Stimulated activated CD4-positive, alpha-beta T cell treated with anti-CD3 and anti-CD28 coated beads, Interleukin-4, amount 100 ng/mL, for 24 hours (primary cell): ENCODE measurements at places on chromosomes 2 and 18.

- DNase-seq, result no peak
Measured at GRCh38 chr2:66724241-66724640, 289.3 kb downstream of the MEIS1 start.

DNA sequence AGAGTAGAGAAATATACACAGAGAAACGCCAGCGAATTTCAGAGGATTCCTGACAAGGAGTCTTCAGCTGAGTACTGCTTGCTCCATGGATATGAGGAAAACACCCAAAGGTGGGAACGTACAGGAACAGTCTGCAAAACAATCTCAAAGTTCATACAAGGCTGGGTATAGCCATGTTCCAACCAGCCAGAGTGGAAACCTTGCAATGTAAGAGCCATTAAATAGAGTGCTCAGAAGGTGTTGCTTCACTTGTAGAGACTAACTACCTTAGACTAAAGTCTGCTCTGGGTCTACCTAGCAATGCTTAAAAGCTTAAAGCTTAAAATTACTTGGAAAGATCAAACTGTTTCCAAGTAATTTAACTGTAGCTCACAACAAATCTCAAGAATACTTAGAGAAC lies 6.0 kb downstream of the FANCL start:
- no peak for DNase-seq

- peak; percentile 77 for DNase-seq
Measured at GRCh38 chr2:203830304-203831055, 37.1 kb upstream of the CTLA4 start.

- DNase-seq, result no peak
Measured at GRCh38 chr2:160726046-160726445, 232.4 kb upstream of the RBMS1 start.

- DNase-seq, result no peak
Measured at GRCh38 chr2:82879803-82880202, 1579.3 kb downstream of the SUCLG1 start.

- DNase-seq, result no peak
Measured at GRCh38 chr2:73917696-73918207, 8.9 kb upstream of the DGUOK start.

GRCh38 chr2:37985333-37985732 lies 60.2 kb downstream of the RMDN2 start:
- DNase-seq, result no peak

DNA sequence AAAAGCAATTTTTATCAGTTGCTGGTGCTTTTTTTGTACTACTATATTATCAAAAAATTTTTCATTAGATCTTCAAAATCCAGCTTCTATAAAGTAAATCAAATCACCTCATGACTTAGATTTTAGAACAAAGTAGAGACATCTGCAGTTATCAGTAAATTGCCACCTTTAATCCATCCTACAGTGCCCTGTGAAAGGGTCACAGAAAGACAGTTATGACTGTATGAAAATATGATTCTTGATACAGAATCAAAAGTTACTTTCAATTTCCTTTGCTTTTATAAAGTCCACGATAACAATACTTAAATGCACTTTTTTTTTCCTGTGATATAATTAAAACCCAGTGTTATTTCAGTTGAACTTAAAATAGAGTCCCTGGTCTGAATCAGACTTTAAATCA lies 61.4 kb downstream of the PRPF40A start:
- DNase-seq, result no peak

- no peak for DNase-seq
Measured at GRCh38 chr2:195406886-195407603, 250.0 kb upstream of the SLC39A10 start.

GRCh38 chr2:23859983-23860382 lies 66.9 kb downstream of the ATAD2B start:
- DNase-seq, result no peak

GRCh38 chr18:1408376-1408775 lies 503.7 kb downstream of the ADCYAP1 start:
- no peak for DNase-seq

GRCh38 chr18:56235071-56235470 lies 403.3 kb downstream of the TXNL1 start:
- no peak for DNase-seq

DNA sequence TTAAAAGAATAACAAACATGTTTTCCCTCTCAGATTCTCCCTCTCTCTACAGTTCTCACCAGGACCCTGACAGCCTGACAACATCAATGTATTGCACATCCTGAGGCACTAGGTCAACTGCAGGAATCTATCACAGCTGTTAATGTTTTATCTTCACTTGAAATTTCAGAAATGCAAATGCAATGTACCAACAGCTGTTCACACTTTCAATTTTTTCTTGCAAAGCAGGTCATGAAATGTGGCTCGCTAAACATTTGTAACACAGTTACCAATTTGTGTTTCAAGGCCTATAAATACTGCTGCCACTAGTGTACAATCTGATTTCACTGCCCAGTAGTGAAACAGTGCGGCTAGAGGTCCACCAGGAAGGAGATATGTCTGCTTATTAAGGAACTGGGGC lies 147.8 kb downstream of the EXOC6B start:
- DNase-seq, result no peak

- DNase-seq, result no peak
Measured at GRCh38 chr18:69567813-69568488, 167.3 kb downstream of the DOK6 start.

GRCh38 chr2:100178085-100178788 lies 35.8 kb upstream of the AFF3 start:
- DNase-seq, result peak; percentile 19

DNA sequence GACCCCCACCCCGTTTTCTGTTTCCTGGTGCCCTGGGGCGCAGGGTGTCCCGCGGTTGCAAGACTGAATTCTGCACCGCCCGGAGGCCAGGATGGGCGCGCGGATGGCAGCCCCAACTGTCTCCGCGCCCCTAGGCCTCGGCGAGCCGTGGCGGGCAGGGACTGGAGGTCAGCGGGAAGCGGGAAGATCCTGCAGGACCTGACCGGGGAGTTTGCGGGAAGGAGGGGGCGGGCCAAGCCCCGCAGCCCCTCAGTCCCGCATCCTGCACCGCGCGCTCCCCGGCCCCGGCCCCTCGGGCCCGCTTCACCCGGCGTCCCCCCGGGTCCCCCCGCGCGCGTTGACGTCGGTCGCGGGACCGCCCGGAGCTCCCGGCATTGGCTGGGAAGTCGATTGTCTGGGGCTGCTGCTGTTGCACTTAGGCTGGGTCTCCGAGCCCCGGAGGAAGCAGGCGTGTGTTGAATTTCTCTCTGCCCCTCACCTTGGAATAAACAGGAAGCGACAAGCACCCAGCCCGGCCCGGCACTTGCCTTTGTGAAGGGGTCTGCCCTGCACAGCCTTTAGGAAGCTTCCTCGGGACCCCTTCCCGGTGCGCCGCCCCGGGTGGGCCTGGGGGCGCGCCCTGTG lies at the start of gene LDLRAD4:
TSS of gene LDLRAD4 (plus strand) at position 393 of the 624 bp plus-strand sequence.
- peak; percentile 23 for DNase-seq

DNA sequence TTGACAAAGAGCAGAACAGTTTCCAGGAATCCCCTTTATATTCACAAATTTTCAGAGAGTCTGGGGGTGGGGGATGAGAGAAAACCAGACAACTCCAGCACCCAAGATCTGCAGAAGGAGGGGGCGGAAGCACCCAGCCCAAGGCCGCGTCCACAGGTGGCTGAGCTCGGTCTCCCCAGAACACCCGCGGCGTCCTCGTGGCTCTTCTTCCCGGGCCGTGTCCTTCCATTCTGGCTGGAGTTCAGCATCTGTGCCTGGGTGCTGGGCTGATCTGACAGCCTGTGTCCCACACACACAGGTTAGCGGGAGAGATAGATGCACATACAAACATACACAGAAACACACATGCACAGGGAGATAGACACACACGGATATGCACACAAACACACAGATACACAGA lies 455.8 kb upstream of the SALL3 start:
- no peak for DNase-seq

DNA sequence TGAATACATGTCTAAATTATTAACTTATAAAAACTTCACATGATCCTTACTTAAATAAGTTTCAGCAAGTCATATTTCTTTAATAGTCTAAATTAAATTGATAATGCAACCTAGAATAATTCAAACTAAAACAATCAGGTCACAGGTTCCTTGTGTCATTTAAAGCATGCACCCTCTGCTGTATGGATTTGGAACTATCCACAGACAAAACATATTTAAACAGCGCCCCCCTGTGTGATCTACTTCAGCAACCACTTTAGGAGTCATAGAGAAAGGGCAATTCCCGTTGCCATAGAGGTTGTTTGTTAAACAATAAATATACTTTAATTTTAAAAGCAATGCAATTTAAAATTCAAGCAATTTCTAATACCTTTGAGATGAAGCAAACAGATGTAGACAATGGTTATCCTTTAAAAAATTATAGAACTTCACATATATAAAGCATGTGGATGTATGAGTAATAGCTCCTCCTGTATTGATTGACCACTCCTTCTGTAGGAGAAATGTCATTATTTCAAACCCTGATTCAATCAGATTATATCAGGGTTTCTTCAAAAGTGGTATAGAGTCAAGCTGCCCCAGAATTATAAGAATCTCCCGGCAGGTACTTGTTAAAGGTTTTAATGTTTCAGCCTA lies 21.2 kb downstream of the GRB14 start:
- DNase-seq, result no peak

- DNase-seq, result no peak
Measured at GRCh38 chr2:227990937-227991336, 119.5 kb downstream of the DAW1 start.

DNA sequence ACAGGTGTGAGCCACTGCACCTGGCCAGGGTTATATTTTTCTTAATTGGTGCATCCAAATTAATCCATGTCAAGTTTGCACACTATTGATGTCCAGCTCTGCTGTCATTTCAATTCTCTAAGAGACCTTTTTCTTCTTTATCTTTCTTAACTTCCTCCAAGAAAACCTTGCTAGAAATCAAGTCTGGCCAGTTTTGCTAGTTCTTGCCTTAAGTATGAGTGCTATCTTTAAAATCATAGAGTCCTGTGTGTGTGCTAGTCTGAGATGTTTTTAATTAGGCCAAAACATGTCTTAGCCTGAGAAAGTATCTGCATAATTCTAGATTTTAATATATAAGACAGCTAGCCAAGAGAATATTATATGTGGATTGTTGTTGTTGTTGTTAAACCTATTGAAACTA lies 56.2 kb upstream of the SLC39A10 start:
- DNase-seq, result no peak

- no peak for DNase-seq
Measured at GRCh38 chr18:36448384-36449290, 151.1 kb downstream of the FHOD3 start.

GRCh38 chr2:24926602-24927252 lies 6.7 kb upstream of the ADCY3 start:
- DNase-seq, result peak; percentile 60

GRCh38 chr2:3354986-3355385 lies 22.6 kb downstream of the EIPR1 start:
- no peak for DNase-seq

GRCh38 chr18:54149078-54149697 lies 75.3 kb downstream of the MBD2 start:
- peak; percentile 79 for DNase-seq

- no peak for DNase-seq
Measured at GRCh38 chr2:117536139-117536538, 278.4 kb upstream of the DDX18 start.

- no peak for DNase-seq
Measured at GRCh38 chr18:72846736-72847533, 20.9 kb downstream of the NETO1 start.

DNA sequence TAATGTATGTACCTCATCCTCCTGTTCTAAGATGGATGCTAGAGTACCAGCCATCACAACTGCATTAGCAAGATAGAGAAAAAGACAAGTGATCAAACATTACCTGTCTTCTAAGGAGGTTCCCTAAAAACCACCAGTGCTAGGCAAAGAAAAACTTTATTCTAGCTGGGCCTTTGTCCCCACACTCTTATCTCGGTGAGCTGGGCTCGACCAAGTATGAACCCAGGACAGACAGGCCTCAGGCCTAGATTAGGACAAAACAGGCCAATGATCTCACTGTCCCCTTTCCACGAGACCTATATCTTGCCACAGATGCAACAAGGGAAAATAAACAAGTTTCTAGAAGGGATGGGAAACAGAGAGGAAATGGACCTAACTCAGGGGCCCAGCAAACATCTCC lies 127.6 kb upstream of the PKDCC start:
- DNase-seq, result no peak

DNA sequence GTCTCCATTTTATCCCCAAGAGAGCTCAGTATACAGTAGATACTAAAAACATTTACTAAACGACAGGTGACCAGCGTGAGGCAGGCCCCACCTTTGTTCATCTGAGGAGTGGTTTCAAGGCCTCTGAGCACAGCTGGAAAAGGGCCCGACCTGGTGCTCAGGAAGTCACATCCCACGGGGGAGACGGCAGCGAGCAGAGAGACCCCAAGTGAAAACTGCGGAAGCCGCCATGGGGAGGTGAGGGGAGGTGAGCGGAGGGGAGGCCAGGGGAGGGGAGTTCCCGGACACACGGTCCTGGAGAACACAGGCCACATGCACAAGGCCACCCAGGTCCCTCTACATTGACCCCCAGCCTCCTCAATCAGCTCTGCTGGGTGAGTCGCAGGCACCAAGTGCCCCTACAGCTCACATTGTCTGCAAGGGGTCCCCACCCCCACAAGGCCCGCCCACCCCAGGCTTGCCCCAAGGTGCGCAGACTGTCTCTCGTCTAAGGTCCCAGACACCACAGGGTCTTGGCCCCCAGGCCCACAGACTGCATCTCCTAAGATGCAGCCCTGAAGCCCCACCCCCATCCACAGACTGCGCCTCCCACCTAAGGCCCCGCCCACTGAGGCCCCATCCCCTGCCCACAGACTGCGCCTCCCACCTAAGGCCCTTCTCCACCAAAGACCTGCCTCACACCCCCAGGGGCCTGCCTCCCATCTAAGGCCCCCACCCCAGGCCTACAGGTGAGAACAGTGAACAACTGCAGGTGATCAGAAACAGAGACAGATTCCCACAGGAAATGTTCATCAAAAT lies 19.1 kb downstream of the PARD6G start:
- no peak for DNase-seq

DNA sequence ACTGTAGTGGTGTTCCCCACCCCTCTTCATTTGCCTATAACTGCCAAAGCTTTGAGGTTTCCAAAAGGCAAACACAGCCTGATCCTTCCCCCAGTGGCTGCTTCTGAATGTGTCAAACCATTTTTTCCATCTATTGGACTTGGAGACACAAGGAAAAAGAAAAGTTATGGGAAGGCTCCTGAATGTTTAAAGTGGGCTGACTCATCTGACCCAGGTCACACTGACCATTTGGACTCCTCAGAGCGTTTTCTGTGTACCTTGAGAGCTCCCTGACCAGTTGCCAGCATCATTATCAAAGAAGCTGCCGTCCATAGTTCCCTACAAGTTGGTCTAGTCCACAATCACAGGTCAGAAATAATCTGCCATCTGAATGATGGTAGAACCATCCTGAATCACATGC lies 123.4 kb upstream of the COL3A1 start:
- DNase-seq, result no peak

GRCh38 chr2:85312404-85312803 lies 15.4 kb downstream of the TGOLN2 start:
- no peak for DNase-seq

- no peak for DNase-seq
Measured at GRCh38 chr2:230891509-230891908, 26.8 kb downstream of the ITM2C start.

- DNase-seq, result no peak
Measured at GRCh38 chr18:47821314-47821713, 109.1 kb downstream of the SMAD2 start.

- no peak for DNase-seq
Measured at GRCh38 chr2:149143734-149144133, 105.2 kb downstream of the LYPD6B start.

- no peak for DNase-seq
Measured at GRCh38 chr2:172826522-172826921, 90.9 kb downstream of the RAPGEF4 start.
